ENCODE measurements at places on chromosomes 7 and 10.

DNA sequence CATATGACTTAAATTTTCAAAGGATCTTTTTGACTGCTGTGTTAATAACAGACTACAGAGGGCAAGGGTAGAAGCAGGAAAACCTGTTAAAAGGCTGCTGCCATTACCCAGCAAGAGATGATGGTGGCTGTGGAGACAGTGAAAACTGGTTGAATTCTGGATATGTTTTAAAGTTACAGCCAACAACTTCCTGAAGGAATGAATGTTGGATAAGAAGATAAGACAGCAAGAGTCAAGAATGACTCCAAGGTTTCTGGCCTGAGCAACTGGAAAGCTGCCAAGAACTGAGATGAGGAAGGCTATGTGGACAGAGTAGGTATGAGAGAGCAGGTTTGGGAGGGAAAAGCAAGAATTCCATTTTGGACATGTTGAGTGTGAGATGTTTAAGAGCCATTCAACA is 19.1 kb downstream of the CNOT4 start:
- DNase-seq, result no peak

- no peak for DNase-seq
Measured at GRCh38 chr10:110775020-110775375, 96.7 kb upstream of the PDCD4 start.

GRCh38 chr7:143924851-143925250 is 10.2 kb upstream of the OR2F2 start:
- no peak for DNase-seq

DNA sequence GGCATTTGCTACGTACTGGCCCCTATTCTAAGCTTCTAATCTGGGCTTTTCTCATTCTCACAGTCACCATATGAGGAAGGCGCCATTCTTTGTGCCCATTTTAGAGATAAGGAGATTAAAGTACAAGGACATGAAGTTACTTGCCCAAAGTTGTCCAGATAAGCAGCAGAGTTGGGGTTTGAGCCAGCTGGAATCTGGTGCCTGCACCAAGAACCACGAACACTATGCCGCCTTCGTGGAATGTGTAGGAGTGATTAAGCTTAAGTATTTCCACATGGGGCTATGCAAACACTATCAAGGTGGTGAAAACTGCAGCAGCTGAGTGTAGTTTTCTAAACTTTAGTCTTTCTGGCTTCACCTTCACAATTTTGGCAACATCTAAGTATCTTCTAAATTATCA is 342.7 kb upstream of the ETV1 start:
- DNase-seq, result no peak

- no peak for DNase-seq
Measured at GRCh38 chr7:72183835-72184234, 228.3 kb downstream of the CALN1 start.

DNA sequence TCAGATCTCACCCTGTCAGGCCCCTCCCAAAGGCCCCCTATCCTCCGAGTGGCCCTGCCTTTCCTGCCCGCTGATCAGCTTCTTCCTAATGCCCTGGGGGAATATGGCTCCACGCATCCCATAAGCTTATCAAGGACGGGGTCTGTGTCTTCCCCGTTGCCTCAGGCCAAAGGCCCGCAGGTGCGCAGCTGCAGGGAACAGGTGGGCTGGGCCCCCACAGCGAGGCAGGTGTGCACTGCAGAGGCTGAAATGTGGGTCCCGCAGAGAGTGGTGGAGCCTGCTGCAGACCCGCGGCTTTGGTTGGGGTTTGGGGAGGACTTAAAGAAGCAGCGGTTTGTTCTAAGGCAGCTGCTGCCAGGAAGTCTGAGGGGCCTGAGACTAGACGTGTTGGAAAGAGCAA is 220.8 kb upstream of the TCERG1L start:
- DNase-seq, result no peak

GRCh38 chr10:21934307-21934706 is 69.2 kb downstream of the DNAJC1 start:
- no peak for DNase-seq

- DNase-seq, result no peak
Measured at GRCh38 chr10:106866244-106866845, 298.2 kb downstream of the SORCS1 start.

DNA sequence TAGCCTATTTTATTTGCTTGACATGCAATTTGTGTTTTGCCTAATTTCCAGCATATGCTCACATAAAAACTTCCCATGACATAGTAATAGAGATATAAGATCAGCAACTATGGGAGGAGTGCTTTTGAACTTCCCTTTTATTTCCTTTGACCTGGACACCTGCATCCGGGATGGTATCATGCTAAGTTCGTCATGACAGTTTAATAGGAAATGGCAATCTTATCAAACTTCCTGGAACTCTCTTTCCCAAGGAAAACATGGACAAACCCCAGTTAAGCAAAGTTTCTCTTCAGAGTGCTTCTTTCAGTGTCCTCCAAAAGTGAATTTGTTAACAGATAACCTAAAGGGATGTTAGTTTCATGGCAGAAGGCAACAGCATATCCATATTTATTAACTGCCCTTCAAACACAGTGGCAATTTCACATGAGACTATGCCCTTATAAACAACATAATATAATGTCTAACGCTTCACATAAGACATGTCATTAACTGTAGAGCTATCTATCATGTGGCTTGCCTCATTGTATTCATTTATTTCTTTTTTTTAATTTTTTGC is 474.7 kb upstream of the SEMA3A start:
- DNase-seq, result no peak

DNA sequence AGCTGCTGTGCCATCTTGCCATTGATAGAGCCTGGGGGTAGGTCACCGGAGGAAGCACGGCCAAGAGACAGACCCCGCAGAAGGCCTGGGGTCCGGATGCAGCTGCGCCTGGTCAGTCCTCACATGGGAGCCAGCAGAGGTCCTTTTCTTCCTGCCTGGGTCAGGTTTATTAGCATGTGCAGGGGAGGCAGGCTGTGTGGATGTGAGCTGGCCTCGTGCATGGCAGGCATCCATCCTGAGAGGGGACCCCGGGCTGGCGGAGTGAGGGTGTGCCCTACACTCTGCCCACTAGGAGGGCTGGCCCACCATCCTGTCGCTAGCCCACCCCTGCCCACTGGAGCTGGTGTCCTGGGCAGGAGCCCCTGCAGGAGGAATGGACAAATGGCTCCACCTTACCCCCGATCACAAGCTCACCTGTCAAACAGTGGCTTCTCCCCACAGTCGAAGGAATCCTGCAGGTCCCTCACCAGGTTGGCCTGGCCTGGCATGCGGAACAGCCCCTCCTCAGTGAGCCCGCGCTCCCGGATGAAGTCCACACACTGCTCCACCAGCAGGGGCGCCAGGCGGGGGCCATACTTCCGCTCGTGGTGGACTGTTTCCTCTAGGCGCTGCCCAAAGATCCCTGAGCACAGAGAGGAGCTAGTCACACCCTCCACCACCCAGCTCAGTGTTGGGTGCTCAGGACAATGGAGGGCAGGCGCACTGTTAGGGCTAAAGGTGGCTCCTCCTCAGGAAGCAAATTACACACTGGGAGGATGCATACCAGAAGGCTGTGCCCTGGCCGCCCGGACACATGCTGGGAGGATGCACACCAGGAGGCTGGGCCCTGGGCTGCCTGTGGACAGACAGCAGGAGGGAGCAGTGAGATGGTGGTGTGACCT is 145.4 kb downstream of the ARHGAP22 start:
- DNase-seq, result peak; percentile 2

GRCh38 chr10:116521424-116522290 is 24.1 kb upstream of the PNLIP start:
- DNase-seq, result peak; percentile 35

DNA sequence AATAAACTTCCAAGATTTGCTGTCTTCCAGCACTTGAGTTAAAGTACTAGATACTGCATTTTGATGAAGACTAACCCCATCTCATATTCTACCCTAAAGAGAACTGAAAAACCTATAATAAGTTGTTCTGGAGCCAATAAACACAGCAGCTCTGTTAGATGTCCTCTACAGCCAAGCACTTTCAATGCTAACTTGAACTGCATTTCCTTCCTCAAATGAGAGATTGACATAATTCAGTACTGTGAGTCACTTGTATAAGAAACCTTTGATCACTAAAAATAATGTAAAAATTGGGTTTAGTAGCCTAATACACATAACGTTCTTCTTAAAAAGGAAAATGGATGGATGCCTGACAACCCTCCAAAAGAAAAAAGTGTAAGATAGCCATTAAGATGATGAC is 81.3 kb downstream of the ITGB8 start:
- DNase-seq, result no peak

DNA sequence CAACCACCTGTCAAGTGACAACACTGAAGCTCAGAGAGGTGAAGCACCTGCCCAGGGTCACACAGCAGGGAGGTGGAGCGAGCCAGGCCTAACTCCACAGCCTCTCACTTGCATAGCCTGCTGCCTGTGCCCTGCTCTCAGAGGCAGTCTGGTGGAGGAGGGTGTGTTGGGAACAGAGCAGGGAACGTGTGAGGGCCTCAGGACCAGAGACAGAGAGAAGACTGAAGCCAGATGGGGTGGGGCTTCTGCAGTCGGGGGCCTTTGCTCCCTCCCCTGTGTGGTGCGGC is 114.0 kb downstream of the PTPN20 start:
- no peak for DNase-seq

GRCh38 chr7:7895004-7895650 is 73.5 kb upstream of the GLCCI1 start:
- no peak for DNase-seq

- no peak for DNase-seq
Measured at GRCh38 chr7:37428681-37429434, 19.8 kb downstream of the ELMO1 start.

- DNase-seq, result no peak
Measured at GRCh38 chr10:90806677-90807076, 51.2 kb downstream of the HTR7 start.

- DNase-seq, result no peak
Measured at GRCh38 chr7:20193242-20193777, 23.9 kb downstream of the MACC1 start.

DNA sequence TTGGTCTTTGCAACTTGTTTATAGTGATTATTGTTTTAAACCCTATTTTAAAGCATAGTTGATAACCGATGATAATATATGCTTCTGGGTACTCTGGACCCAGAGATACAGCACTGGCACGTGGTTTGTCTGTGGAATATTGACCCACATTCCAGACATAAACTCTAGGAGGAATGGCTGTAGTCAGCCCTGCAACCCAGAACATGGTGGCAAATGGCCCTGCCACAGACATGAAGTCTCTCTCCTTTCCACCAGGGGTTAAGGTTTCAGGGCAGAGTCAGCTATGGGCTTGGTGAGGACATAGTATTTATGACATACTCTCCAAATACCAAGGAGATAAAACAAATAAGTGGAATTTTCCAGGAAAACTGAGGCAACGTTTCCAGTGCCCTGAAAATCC is 83.6 kb downstream of the NAMPT start:
- DNase-seq, result no peak

DNA sequence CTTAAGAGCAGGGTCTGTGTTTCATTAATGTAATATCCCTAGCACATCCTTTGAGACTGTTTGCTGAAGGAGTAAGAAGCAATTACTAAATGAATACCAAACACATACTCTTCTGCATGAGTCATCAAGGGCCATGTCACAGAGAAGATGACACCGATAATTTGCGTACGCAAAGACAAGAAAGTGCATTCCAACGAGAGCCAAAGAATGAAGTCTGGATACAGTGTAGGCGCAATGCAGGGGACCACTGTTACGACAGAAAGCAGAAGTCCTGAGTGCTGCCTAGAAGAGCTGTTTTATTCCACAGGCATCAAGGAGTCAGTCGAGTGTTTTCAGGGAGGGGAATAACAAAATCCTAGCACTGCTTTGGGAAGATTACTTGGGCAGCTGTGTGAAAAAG is 62.7 kb downstream of the VPS41 start:
- no peak for DNase-seq

DNA sequence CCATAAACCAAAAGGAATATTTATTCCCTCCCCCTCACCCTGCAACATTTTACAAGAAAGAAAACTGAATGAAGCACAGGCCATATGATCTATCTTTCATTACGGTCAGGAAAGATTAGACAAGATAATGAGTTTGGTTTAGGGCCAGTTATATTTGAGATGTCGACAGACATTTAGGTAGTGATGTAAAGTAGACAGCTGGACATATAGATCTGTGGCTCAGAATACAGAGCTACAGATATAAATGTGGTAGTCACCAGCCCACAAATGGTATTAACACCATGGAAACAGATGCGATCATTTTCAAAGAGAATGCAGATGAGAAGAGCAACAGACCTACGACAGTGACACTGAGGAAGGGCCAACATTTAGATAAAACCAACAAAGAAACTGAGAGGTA is 142.5 kb downstream of the SRPK2 start:
- DNase-seq, result no peak

- DNase-seq, result no peak
Measured at GRCh38 chr7:10521306-10521705, 452.4 kb upstream of the PHF14 start.

- no peak for DNase-seq
Measured at GRCh38 chr10:94496010-94496409, 49.6 kb upstream of the HELLS start.

- DNase-seq, result no peak
Measured at GRCh38 chr7:91942312-91942711, 1.6 kb downstream of the AKAP9 start.

- no peak for DNase-seq
Measured at GRCh38 chr7:157807510-157807909, 470.7 kb downstream of the DNAJB6 start.

Data from DND-41 (cell line).